NCI-H524 treated with DMSO at 0.1 percent for 48 hours (cell line): ENCODE measurements at places on chromosomes 12 and 14.

DNA sequence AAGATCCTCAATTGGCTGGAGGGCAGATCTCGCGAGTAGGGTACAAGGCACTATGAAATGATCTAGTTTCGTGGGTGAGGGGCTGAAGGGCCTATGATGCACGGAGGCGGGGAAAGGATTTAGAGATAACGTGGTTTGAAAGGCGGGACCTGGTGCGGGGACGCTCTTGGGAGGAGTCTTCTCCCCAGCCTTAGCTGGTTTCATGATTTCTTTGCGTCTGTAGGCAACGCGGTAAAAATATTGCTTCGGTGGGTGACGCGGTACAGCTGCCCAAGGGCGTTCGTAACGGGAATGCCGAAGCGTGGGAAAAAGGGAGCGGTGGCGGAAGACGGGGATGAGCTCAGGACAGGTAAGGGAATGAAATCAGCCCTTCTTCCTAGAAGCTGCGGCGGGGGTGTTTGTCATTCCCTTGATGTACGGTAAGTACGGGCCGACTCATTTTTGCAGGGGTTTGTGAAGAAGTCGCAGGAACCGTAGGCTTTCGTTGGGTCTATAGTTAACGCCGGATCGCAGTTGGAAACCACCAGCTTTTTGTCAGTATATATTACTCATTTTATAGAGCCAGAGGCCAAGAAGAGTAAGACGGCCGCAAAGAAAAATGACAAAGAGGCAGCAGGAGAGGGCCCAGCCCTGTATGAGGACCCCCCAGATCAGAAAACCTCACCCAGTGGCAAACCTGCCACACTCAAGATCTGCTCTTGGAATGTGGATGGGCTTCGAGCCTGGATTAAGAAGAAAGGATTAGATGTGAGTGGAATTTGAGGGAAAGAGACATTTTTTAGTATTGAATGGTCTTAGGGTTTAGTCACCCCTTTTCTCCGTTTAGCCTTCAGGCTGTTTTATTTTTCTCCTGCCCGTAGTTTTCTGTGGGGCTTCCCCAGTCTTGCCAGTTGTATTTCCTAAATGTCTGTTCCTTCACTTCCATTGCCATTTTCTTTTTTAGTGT, 602 bp downstream of the APEX1 start:
- DNase-seq = no peak

GRCh38 chr12:93042283-93042682, 113.2 kb upstream of the EEA1 start:
- DNase-seq = no peak

GRCh38 chr14:24098927-24099813, 5.1 kb downstream of the PCK2 start:
- no peak for DNase-seq

GRCh38 chr12:121932914-121933521, 14.6 kb downstream of the CFAP251 start:
- DNase-seq = no peak

- DNase-seq = no peak
These were observed 30.0 kb downstream of the PELI2 start for GRCh38 chr14:56147986-56148901.

GRCh38 chr12:93245543-93245942, 132.2 kb upstream of the NUDT4 start:
- DNase-seq = no peak

- DNase-seq = no peak
These were observed 18.2 kb upstream of the ETV6 start for GRCh38 chr12:11631288-11631687.

DNA sequence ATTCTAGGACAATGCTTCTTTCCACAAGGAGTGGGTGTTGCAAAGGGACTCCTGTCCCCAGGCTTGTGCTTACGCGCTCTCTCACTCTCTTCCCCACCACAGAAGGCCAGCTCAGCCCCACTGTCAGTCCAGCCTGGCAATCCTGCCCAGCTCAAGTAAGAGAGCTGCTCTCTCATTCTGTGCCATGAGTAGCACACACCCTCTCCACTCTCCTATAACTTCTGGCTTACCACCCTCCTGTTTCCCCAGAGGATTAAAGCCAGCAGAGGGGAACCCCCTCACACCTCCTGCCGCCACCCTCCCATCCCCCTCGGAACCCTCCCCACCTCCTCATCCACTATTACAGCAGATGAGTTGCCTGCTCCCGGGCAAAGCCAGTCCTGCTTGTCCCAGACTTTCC, 17.1 kb downstream of the NCKAP5L start:
- no peak for DNase-seq

GRCh38 chr12:104121001-104121400, 17.0 kb downstream of the NFYB start:
- no peak for DNase-seq

- DNase-seq = no peak
These were observed at the start of gene PTPRQ for GRCh38 chr12:80443974-80444666. PTPRQ (plus strand) TSS chr12:80444235; CDS start chr12:80444346, 111 bp downstream.

DNA sequence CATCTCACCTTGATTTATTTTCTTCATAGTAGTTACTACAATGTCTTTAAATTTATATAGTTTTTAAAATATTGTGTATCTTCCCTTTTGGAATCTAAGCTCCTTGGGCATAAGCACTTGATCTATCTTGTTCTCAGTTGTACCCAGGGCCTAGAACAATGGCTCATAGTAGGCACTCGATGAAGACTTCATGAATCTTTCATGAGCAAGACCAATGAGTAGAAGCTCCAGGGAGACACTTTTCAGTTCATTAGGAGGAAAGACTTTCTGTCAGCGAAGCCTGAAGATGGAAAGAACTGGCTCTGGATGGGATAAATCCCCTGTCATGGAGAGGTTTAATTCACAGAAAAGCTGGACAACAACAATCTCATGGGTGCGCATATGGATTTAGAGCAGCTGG, 140.2 kb upstream of the CRY1 start:
- no peak for DNase-seq

GRCh38 chr12:1157046-1157445, 166.0 kb downstream of the ERC1 start:
- no peak for DNase-seq

DNA sequence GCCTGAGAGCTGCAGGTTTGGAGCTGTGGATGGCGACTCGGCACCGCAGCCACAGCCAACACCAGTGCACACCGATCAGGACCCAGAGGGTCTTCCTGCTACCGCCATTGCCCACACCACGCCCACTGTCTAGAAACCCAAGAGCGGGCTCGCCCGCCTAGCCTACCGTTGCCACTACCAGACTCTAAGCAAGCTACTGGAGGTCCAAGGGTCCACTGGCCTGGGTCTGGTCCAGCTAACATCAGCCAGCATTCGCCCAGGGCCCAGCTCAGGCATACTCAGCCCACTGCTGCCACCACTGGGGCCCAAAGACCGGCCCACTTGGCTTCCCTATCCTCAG, 30.5 kb upstream of the MON2 start:
- DNase-seq = no peak

DNA sequence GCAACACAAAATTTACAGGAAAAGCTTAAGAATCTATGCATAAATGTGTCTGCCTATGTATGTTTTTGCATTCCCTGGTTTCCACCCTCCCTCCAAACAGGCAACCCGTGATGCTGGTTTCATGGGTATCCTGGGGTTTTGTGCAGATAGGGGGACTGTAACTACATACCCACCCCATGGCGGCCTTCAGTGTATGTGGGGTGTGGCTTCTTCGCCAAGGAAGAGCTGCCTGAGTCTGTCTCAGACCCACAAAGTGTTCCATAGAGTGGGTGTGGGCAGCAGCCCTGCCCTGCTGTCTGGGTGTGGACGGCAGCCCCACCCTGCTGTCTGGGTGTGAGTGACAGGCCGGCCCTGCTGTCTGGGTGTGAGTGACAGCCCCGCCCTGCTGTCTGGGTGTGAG, 174.8 kb downstream of the ADGRD1 start:
- DNase-seq = no peak

DNA sequence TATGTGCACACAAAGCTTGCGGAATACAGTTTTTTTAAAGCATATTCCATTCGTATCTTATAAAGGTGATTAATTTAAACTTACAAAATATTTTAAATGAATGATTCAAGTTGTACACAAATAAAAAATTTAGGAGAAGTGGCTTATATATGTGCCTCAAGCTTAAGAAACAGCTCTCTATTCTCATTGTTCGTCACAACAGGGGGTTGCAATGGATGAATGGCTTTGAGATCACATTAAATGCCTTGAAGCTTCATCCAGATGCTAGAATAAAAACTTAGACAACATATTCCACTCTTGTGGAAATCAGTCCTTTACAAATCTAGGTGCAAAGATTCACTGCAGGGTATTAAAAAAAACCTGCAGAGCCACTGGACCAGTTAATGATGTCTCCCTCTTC, 303.9 kb upstream of the LRFN5 start:
- DNase-seq = no peak

DNA sequence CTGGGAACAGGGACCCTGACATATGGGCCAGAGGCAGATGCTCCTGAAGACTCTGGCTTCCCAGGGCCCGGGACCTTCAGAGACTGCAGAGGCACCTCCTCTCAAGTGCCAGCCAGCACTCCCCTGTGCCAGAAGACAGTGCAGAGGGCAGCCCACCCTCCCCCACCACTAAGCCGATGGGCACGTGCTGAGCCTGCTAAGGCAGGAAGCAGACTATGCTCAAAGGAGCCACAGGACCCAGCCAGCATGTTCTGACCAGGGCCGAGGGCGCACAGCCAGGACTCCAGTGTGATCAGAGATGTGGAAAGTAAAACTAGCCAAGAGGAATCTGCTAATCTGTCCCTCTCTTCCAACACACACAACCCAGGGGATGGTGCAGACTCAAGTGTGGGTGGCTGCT, 29.8 kb downstream of the DIO3 start:
- DNase-seq = no peak

DNA sequence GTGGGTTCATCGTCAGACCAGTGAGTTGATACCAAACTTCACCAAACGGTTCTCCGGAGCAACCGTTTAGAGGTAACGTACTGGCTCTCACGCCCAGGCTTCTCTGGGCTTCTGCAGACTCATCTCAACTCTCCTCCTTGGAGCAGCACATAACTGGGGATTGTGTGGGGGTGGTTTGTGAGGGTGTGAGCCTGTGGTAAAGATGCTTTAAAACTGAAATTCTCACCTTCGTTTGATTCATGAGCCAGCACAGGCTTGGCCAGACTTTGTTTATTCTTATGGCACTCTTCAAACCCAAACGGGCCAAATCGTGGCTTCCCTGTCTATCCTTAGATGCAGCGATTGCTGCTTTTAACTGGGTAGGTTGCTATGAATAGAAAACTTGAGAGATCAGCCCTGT, 121.3 kb downstream of the SAMD4A start:
- DNase-seq = no peak

DNA sequence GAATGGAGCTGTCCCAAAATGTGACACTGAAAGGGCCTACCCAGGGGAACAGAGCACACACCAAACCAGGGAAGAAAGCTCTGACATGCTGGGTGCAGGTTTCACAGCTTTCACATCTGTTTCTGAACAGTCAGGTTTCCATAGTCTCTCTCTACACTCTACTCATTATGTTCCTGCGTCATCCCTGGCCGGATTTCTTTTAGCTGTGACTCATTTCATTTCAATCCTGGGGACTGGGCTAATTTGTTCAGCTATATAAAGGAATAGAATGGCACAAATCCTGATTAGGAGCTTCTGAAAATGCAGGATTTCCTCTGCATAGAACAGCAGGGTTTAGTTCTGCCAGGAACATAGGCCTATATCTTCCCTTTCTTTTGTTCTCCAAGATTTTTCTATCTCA, 649.8 kb downstream of the RPS29 start:
- no peak for DNase-seq
